ENCODE measurements at places on chromosomes 1 and 21. TPM values are rescaled to one million over a fixed set of nuclear protein-coding genes. Genes with fewer than 3 reads are reported as not detected.

The XCL2 gene
- total RNA-seq, result not detected

The MIXL1 gene
- not detected for total RNA-seq

The CNIH3 gene
- 4.9 TPM for total RNA-seq

The FNDC10 gene
- 0.87 TPM for total RNA-seq

The CFAP74 gene
- total RNA-seq, result not detected

The LCE1F gene
- not detected for total RNA-seq

The MAB21L3 gene
- total RNA-seq, result 0.06 TPM

The CD101 gene
- total RNA-seq, result 0.31 TPM

The FAM89A gene
- 5.2 TPM for total RNA-seq

The PCSK9 gene
- 0.25 TPM for total RNA-seq

The OR2W3 gene
- not detected for total RNA-seq

The SLC45A1 gene
- total RNA-seq, result 2.2 TPM

The SLAMF9 gene
- 1.2 TPM for total RNA-seq

The BRWD1 gene
- 46.9 TPM for total RNA-seq

The MROH9 gene
- total RNA-seq, result 0.06 TPM

The PTGFR gene
- total RNA-seq, result 37.7 TPM

The PLPPR4 gene
- total RNA-seq, result 0.50 TPM

The SNX7 gene
- 56.6 TPM for total RNA-seq

The SPRR1A gene
- not detected for total RNA-seq

The CD34 gene
- total RNA-seq, result 0.53 TPM

The SLC22A15 gene
- 1.9 TPM for total RNA-seq

The BMP8B gene
- total RNA-seq, result under 0.01 TPM

The UBIAD1 gene
- 4.2 TPM for total RNA-seq

The CASZ1 gene
- total RNA-seq, result 0.19 TPM

The KCNA2 gene
- total RNA-seq, result not detected

The PDZK1IP1 gene
- not detected for total RNA-seq

The TMPRSS15 gene
- total RNA-seq, result 0.06 TPM

The TOMM20 gene
- 71.2 TPM for total RNA-seq

The PBX1 gene
- 53.0 TPM for total RNA-seq

The SRGAP2B gene
- 41.5 TPM for total RNA-seq

The KLHDC7A gene
- not detected for total RNA-seq

The CASQ2 gene
- total RNA-seq, result not detected

The LDLRAD1 gene
- total RNA-seq, result not detected

The CR1L gene
- not detected for total RNA-seq

The CELA2A gene
- not detected for total RNA-seq

The FCRL4 gene
- total RNA-seq, result not detected
